ENCODE measurements at places on chromosomes 11 and 22.

DNA sequence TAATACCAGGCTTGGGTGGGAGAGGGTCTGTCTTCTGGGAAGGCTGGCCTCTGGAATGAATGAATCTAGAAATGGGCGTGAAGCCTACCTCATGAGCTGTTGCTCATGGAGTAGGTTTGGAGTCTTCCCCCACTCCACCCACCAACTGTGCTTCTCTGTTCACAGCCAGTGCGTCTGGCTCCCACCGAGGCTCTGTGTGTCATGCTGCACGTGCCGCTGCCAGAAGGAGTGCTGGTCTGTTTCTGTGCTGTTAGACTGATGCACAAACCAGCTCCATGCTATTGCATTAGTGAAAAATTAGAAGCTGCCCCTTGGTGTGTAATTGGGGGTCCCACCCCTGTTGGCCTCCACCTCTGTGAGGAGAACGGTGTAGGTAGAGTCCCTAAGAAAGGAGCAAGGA lies 132.3 kb upstream of the PARVA start:
- DNase-seq, result no peak

- DNase-seq, result peak; percentile 34
Observed at GRCh38 chr11:57406337-57406904, 16.0 kb upstream of the PRG2 start.

- DNase-seq, result no peak
Observed at GRCh38 chr22:19234126-19234896, 55.8 kb upstream of the SLC25A1 start.

DNA sequence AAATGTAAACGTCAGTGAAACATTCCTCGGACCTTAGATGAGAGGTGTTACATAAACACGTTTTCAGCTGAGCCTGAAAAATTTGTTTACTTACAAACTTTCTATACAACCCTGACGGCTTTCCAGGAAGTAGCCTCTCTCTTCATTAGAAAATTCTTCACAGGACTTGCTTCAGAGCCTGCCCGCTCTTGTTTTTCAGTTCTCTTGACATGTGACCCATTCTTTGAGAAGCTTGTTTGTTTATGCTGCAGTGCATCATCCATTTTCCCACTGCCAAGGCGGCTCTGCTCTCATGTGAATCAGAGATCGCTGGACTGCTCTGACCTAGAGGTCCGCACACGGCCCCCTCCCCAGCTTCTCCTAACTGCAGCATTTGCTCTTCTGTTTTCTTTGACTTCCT lies 47.9 kb upstream of the ARHGAP42 start:
- no peak for DNase-seq

GRCh38 chr22:38190581-38190980 lies 9.0 kb upstream of the PLA2G6 start:
- no peak for DNase-seq

GRCh38 chr22:49899530-49899929 lies 18.7 kb downstream of the ALG12 start:
- DNase-seq, result no peak

DNA sequence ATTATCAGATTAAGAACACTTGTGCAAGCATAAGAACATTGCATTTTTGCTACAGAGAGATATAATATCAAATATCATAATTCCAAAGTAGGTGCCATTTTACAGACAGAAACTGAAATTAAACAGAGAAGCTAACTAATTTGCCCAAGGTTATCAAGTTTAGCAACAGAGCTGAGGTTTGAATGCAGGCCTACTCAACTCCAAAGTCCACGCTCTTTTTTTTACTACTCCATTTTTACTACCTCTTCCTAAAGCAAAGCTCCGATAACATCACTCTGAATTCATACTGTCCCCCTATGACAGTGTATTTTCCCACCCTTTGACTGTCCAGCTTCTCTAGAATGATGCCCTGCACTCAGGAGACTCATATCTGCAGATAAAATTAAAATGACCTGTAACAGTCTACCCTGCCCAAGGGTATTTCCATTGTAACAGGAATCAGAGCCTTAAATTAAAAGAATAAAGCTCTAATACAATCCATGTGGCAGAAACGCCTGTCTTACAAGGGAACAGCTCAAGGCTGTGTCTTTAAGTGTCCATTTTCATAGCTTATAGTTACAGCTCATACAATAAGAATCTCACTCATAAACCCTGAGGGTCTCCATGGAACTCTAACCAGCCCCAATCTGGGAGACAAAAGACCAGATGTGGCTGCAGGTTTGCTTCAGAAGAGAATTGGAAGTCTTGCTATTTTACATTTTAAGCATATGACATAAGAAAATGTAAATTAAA lies 36.8 kb downstream of the ALG9 start:
- DNase-seq, result no peak

DNA sequence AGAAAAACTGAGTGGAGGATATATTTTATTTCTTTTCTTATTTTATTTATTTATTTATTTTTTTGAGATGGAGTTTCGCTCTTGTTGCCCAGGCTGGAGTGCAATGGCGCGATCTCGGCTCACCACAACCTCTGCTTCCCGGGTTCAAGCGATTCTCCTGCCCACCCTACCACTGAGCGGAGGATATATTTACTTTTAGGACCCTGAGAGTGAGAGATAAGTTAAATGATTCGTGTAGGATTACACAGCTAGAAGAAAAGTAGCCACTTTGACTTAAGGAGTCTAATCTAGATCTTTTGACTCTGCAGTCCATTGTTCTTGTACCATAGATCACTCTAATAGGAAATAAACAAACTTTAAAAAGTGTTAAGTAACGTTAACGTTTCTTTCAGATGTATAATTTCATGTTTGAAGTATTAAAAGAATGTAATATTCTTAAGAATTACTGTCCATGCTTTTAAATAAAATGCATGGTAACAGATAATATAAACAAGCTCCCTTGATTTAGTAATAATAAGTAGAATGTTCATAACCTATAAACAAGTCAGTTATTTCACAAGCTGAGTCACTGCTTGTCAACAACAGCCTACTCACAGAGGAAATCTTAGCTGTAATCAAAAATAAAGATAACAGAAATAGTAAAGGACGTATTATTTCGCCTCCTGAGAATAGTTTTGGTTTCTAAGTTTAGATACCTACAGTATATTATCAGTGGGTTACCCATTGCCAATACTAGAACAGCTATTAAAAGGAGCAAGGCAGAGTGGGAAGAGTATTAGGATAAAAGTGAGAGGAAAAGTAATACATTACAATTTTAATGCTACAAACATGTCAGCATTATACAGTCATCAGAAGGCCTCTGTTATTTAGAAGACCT lies 18.6 kb downstream of the USP47 start:
- no peak for DNase-seq

DNA sequence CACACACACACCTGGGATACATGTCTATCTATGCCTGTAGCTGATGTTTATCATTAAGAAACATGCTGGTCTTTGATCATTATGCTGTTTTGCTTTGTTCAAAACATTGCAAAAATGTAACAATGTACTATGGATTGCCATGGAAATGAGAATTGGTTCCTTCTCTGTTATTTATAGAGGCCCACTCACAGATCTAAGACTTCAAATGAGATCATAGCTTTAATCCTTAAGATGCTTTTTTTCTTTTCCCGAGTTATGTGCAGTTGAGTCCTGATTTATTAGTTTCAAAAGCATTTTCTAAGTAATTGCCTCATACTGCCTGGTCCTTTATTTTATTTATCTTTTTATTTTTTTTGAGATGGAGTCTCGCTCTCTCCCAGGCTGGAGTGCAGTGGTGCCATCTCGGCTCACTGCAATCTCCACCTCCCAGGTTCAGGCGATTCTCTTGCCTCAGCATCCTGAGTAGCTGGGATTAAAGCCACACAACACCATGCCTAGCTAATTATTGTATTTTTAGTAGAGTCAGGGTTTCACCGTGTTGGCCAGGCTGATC lies 131.4 kb downstream of the LUZP2 start:
- DNase-seq, result no peak

- DNase-seq, result no peak
Observed at GRCh38 chr11:97656356-97656755, 1266.5 kb downstream of the JRKL start.

GRCh38 chr11:75029836-75030631 lies 41.3 kb downstream of the NEU3 start:
- no peak for DNase-seq

DNA sequence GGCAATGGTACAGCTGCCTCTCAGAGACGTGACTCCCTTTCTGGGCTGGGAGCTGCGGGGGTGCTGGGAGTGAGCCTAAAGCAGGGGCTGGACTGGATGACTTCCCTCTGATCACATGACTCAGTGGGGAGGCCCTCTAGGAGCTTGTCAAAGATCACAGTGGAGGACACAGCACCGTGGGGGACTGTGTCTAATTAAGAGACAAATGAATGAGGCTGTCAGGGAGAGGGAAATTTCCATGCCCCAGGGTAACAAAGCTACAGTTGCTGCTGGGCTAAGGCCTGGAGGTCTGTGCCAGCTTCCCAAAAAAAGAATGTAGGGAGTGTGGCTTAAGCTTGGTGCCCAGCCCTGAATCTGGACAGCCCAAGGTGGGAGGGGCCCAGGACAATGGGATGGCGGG lies 262.8 kb upstream of the PLET1 start:
- DNase-seq, result no peak

DNA sequence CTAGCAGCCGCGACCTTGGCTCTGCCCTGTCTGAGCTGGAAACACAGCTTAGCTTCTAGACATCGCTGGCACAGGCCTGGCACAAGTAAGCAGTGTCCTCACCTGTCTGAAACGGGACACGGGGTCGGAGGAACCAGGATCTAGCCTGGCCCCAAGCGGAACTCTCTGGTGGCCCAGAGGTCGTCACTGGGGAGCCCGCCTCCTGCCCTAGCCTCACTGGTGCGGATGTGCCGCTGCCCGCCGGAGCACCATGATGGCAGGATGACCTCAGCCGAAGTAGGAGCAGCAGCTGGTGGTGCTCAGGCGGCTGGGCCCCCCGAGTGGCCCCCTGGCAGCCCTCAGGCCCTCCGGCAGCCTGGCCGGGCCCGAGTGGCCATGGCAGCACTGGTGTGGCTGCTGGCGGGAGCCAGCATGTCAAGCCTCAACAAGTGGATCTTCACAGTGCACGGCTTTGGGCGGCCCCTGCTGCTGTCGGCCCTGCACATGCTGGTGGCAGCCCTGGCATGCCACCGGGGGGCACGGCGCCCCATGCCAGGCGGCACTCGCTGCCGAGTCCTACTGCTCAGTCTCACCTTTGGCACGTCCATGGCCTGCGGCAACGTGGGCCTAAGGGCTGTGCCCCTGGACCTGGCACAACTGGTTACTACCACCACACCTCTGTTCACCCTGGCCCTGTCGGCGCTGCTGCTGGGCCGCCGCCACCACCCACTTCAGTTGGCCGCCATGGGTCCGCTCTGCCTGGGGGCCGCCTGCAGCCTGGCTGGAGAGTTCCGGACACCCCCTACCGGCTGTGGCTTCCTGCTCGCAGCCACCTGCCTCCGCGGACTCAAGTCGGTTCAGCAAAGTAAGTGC lies 871 bp downstream of the SLC35E4 start:
- peak; percentile 26 for DNase-seq

DNA sequence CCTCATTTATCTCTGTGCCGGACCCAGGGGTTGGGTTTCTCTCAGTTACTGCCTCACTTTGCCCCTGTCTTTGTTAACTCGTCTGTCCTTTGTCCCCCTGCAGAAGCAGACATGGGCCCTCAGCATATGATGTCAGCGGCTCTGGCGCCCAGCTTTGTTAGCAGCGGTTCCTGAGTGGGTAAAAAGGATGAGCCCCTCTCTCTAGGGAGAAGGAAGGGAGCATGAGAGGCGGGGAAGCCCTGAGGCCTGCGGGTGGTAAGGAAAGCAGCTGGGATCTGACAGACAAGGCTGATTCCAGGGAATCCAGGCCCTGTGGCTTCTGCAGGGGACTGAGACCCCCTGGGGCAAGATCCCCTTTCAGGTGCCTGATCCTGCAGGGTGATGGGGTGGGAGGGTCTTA lies 51.7 kb downstream of the MCM5 start:
- DNase-seq, result no peak

DNA sequence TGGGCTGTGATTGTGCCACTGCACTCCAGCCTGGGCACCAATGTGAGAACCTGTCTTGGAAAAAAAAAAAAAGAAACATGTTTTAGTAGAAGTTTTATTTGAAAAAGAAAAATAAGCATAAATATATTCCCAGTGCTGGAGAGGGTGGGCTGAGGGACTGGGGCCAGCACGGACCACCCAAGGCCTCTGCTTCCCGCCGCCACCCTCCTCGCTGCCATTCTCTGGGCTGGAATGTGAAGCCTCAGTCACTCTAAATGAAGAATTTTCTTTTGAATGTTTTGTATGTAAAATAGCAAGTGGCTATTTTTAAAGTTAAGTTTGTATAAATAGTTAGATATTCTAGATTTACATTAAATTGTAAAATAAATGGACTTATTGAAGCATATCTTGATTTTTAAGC lies 5.1 kb upstream of the TRMU start:
- DNase-seq, result no peak

GRCh38 chr11:74784234-74784633 lies 35.6 kb downstream of the RNF169 start:
- DNase-seq, result no peak

Data from activated CD8-positive, alpha-beta T cell treated with anti-CD3 and anti-CD28 coated beads, Interleukin-2, amount 10 ng/mL, durations not matched to agents 7 days and 5 days (primary cell).